Uterine smooth muscle cell (primary cell): ENCODE measurements at places on chromosomes 4 and X. TPM values are rescaled to one million over a fixed set of nuclear protein-coding genes. Genes with fewer than 3 reads are reported as not detected.

The WDR17 gene
- 4.3 and 5.6 TPM in 2 replicates for total RNA-seq

The FATE1 gene
- total RNA-seq: not detected in 2 replicates

The AKAP14 gene
- not detected in 2 replicates for total RNA-seq

The MBNL3 gene
- total RNA-seq: 1.5 and 3.5 TPM in 2 replicates

The SLC9B1 gene
- 0.55 and 0.87 TPM in 2 replicates for total RNA-seq

The ZBED1 gene
- total RNA-seq: 35.2 and 35.3 TPM in 2 replicates
